A172 (cell line): ENCODE measurements at places on chromosomes 6 and 20. TPM values are rescaled to one million over a fixed set of nuclear protein-coding genes. Genes with fewer than 3 reads are reported as not detected.

DNA sequence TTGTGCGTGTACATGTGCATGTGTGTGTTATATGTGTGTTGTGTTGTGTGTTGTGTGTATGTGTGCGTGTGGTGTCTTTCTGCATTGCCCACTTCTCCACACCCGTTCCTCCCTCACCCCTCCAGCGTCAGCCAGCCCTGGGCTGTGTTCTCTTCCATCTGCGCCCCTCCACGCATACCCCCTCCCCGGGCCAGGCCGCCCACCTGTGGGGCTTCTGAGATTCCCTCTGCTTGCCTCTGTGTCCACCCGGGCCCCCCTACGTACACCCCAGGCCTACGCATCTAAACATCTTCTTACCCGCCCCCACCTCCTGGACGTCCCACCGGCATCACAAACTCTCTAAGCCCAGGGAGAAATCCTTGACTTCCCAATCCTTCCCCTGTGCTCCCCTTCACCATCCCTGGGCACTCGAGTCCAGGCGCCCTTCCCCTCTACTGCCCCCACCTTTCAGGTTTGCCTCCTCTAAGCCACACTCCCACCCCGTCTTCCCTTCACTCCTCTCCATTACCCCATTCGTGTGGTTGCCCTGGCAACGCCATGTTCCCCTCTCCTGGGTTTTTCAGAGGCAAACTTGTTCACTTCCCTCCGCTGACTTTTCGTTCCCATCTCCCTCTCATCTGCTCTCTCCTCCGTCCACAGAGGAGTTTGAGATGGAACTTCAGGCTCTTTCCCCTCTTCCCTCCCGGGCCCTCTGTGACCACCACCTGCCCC is 81.7 kb upstream of the NNAT start:
- no peak for DNase-seq

- DNase-seq = no peak
These were observed 401.2 kb upstream of the SULF2 start for GRCh38 chr20:48186447-48186846.

- DNase-seq = no peak
These were observed 216.2 kb downstream of the NFATC2 start for GRCh38 chr20:51326201-51326819.

- DNase-seq = no peak
These were observed 79.8 kb downstream of the VEGFA start for GRCh38 chr6:43849844-43850243.

DNA sequence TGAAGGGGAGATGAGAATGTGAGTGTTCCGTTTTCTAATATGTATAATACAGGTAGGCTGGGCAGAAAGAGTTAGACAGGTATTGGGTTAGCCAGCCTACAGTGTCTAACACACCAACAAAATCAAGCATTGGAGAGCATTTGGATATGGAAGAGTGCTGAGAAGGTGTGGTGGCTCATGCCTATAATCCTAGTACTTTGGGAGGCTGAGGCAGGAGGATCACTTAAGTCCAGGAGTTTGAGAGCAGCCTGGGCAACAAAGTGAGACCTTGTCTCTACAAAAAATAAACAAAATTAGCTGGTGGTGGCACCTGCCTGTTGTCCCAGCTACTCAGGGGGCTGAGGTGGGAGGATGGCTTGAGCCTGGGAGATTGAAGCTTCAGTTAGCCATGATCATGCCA is 38.6 kb upstream of the SLC23A2 start:
- no peak for DNase-seq

- DNase-seq = no peak
These were observed 381.9 kb upstream of the CITED2 start for GRCh38 chr6:139756381-139756780.

DNA sequence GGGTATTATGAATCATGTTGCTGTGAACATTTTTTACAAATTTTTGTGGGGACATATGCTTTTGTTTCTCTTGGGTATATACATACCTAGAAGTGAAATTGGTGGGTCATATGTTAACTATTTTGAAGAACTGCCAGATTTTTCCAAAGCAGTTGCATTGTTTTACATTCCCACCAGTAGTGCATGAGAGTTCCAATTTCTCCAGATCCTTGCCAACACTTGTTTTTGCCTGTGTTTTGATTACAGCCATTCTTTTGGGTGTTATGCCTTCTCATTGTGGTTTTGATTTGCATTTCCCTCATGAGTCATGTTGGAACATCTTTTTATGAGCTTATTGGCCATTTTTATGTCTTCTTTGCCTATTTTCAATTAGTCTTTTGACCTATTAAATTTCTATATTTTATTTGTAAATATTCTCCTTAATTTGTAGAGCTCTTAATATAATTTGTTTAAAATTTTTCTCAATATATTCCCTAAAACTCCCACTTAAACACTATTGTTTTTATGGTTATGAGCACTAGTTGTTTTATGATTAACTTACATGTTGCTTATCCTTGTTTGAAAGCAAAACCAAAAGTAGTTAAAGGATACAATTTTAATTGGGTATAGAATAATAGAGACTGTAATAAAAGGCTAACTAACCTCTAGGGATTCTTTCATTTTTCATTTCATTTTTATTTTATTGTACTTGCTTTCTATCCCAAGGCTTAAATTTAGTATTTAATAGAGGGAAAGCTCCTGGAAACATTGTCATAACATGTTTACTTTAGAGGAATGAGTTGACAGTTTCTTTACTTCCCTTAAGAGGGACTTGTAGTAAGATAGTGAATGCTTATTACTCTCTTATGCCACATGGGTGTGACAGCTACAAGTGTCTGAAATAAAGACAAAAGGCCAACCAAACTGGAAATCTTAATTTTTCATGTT is 5.5 kb downstream of the UBR2 start:
- DNase-seq = peak; percentile 76

GRCh38 chr6:107717781-107718180 is 106.3 kb downstream of the SCML4 start:
- DNase-seq = no peak

DNA sequence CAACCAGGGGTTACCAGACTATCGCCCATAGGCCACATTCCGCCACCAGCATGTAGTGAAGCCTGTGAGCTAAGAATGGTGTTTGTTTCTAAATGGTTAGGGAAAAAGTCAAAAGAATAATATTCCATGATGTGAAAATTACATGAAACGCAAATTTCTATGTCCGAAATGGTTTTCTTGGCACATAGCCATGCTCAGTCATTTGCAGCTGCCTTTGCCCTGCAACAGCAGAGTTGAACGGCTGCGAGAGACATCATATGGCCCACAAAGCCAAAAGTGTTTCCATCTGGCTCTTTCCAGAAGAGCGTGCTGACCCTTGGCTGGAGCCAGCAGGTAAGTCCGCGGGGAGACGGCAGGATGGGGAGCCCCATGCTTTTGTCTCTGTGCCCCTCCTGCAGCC is 60.7 kb downstream of the FAM120B start:
- DNase-seq = no peak

DNA sequence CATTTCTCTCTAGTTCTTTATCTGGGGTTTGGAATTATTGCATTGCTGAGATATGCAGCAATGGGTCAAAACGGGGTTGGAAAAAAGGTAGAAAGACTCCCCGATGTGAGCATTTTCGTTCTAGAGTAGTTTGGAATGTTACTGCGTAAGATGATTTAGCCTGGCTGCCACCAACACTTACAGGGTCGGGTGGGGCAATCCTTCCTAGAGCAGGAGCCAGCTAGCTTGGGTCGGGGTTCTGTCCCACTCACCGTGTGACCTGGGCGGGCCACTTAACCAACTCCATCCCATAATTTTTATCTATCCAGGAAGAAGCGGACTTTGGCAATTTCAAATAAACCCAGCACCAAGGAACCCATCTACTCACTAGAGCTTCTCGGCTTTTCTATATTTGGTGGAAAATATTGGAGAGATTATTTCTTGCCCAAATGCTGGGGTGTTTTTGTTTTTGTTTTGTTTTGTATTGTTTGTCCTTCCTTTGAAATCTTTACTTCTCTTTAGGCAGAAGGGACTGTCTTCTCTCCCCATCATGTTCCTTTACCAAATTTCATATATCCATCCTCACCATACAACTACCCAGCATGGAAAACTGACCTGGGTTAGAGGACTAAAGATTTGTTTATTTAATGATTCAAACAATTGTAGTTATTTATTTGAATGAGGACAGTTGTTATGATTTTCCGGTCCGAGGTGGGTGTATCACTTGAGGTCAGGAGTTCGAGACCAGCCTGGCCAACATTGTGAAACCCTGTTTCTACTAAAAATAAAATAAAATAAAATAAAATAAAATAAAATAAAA is 72.4 kb downstream of the GPX5 start:
- peak; percentile 50 for DNase-seq

DNA sequence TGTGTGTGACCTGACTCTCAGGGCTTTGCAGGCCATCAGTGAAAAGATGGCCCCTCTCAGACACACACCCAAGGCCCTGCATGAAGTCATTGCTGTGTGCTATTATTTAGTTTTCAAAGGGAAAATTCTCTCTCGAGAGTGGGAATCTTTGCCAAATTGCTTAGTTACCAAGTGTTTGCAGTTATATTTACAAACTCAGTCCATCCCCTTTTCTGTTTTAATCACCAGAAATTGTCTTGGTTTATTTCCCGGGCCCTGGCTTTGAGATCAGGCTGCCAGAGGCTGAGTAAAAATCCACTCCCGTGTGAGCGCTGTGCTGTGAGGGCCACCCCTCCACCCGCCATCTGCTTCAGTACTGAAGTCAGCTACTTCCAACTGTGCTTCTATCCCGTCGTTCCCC is 163.1 kb downstream of the SOD2 start:
- DNase-seq = no peak

The RNF182 gene
- total RNA-seq = 10.6 and 13.0 TPM in 2 replicates

The TNXB gene
- total RNA-seq = 45.0 and 45.7 TPM in 2 replicates

The RSPO4 gene
- not detected in 2 replicates for total RNA-seq

The SAMD3 gene
- total RNA-seq = 0.07 and 0.28 TPM in 2 replicates

The SLC44A4 gene
- total RNA-seq = not detected in 2 replicates

The APCDD1L gene
- 0.78 and 2.4 TPM in 2 replicates for total RNA-seq

The TFAP2C gene
- 1.9 and 2.0 TPM in 2 replicates for total RNA-seq

The LINC00237 gene
- not detected in 2 replicates for total RNA-seq
